ENCODE measurements at places on chromosomes 11 and 22.

DNA sequence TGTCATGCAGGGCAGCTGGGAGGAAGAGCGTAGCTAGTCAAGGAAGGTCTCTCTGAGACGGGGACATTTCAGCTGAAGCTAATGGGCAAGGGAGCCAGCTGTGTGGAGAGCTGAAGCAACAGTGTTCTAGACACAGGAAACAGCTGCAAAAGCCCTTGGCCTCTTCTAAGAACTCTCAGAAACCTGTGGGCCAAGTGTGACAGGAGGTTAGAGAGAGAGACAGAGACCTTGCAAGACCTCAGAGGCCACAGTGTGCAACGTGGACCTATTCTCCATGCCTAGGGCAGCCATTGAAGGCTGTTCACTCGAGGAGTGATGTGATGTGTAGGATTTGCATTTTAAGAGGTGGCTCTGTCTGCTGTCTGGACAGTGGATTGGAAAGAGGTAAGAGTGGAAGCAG lies 48.7 kb upstream of the TNRC6B start:
- no peak for DNase-seq

DNA sequence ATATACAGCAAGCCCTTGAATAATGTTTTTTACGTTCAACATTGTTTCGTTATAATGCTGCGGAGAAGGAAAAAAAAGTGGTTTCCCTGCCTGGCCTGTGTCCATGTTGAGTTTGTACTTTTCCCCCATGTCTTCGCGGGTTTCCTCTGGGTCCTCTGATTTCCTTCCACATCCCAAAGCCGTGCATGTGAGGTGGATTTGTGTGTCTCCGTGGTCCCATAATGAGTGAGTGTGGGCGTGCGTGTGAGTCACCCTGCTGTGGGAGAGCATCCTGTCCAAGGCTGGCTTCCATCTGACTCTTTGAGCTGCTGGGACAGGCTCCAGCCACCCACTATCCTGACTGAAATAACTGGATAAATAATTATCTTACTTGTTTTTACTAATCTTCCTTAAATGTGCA lies 29.6 kb upstream of the SNX19 start:
- DNase-seq: peak; percentile 28

DNA sequence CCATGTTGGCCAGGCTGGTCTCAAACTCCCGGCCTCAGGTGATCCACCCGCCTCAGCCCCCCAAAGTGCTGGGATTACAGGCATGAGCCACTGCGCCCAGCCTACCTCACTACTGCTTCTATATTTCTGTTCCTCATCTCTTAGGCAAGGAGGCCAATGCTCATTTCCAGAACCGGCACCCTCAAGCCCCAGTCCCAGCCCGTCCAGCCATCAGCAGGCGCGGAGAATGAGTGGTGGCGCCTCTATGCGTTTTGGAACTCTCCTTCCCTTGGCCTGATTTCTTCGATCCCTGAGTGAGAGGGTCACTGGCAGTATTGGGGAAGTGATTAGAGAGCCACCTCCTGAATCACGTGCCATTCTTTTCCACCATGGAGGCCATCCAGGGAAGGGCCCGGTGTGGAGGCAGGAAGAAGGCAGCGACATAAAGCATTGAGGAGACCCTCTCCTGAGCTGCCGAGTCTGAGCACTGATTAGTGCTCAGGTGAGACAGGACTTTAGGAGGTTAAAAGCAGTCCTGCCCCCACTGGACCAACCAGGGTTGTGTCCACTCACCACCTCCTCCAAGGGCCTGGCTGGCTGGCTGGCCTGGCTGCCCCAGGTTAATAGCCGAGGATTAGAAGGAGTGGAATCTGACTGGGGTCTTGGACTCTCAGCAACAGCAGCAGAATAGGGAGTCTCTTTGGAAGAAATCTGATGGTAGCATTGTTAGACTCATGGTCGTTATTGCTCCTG lies 8.7 kb downstream of the GRIK4 start:
- no peak for DNase-seq

DNA sequence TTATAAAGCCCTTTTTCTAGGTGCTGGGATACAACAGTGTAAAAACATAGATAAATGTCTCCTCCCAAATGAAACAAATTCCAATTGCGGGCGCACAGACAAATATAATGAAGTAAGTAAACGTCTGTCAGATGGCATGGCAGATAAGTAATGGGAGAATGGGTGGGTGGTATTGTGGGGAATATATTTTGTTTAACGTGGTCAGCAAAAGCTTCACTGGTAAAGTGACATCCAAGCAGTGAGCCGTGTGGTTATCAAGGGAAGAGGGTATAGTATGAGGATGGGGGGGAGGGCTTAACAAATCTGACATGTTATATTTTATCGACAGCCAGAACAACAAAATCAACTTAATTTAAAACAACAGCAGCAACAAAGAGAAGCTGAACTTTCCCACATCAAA lies 1.2 kb downstream of the SVIP start:
- peak; percentile 3 for DNase-seq

GRCh38 chr22:19722178-19722981 lies 959 bp upstream of the GP1BB start:
- DNase-seq: peak; percentile 45

DNA sequence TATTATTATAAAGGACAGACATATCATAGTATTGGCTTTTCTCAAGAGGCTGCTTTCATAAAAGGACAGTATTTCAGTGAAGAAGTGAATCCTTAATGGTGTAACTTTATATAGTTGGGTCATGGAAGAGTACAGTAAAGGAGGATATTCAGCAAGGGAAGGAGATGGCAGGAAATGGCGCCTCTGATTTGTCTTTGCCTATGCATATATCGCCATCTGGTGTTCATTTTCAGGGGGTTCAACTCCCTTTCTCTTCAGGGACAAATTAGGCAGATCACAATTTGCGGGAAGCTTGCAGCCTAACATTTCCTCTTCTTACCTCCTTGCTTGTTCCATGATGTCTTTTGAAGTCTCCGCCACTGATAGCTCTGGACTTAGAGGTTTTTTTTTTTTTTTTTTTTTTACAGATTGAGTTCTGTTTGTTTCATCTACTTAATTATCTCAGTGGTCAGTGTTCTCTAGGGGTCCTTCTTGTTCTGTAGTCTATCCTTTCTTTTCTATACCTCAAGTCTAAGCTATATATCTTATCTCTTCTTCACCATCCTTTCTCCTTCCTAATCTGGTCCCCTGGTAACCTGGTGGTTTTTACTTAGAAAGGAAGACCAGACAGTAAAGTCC lies 21.8 kb upstream of the RRM1 start:
- peak; percentile 77 for DNase-seq

DNA sequence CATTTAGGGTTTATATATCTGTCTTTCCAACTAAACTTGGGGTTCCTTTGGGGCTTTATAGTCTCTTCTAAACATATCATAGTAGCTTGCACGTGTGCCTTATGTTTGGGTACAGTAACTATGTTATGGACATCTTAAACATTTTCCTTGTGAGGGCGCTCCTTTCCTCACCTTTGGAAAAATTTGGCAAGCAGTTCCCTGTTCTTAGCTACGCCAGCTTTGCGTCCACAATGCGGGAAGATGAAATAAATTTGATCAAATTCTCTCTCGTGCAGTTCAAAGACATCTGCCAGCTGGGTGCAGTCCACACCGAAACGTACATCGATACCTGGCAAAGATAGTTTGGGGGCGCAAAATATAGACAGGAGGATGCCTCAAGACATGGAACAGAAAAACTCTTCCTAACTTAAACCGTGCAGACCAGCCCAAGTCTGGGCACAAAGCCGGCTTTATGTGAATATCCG lies 548 bp downstream of the FDXACB1 start:
- DNase-seq: peak; percentile 56

- no peak for DNase-seq
Measured at GRCh38 chr22:21014726-21015465, at the start of gene P2RX6. Gene P2RX6 (plus strand): TSS chr22:21015165. CDS start chr22:21015175, 10 bp downstream.

- DNase-seq: no peak
Measured at GRCh38 chr11:22193348-22194051, 615 bp downstream of the ANO5 start.

- DNase-seq: no peak
Measured at GRCh38 chr11:75527938-75528735, 2.4 kb upstream of the GDPD5 start.

- no peak for DNase-seq
Measured at GRCh38 chr11:38446336-38446735, 1848.3 kb upstream of the RAG2 start.

DNA sequence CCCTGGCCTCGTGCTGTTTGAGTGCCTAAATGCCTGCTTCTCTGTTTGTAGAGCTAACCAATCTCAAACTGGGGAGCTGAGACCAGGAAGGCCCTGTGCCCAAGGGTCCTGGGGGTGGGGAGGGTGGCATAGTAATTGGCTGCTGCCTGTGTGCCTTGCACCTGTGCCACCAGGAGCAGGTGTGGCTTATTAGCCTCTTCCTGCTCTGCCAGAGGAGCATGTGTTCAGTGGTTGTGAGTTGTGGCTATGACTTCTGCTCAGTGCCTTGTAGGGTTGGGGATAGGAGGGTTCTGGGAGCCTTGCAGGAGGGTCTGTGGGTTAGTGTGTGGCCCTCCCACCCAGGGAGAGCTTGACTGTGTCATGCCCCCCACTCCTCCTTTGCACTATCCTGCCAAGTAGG lies 109.2 kb downstream of the ZBTB16 start:
- no peak for DNase-seq

DNA sequence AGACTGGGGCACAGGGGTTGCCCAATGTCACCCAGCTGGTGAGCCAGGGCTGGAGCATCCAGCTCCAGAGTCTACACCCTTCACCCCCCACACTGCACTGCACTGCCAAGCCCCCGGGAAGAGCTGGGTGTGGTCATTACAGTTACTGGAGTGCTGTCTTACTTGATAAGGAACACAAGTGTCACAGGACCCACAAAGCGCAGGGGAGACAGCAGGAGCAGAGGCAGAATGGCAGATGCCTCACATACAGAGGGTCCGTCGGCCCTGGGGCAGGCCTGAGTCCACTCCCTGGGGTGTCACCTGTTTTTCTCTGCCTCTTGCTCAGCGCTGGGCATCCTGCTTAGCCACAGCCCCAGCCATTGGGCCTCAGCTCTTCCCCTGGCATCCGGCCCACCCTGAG lies 7.7 kb downstream of the IL2RB start:
- no peak for DNase-seq

- DNase-seq: no peak
Measured at GRCh38 chr11:92216789-92217188, 7.8 kb upstream of the FAT3 start.

DNA sequence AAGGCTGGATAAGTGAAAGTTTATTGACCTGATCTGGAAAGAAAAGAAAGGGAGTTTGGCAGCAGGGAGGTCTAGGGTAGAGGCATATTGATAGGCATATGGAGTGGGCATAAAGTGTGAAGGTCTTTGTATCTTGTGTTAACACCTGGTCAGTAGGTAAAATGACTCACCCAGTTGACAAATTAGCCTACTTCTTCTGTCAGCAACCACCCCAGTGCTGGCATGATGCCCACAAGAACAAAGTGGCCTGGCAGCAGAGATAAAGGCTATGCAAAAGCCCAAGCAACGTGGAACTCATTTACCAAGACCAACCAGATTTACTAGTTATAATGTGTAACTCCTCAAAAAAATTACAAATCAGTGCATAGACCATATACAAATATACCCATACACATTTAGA lies 4.9 kb downstream of the OR10A3 start:
- peak; percentile 10 for DNase-seq

- no peak for DNase-seq
Measured at GRCh38 chr11:85772695-85773094, 38.2 kb downstream of the SYTL2 start.

DNA sequence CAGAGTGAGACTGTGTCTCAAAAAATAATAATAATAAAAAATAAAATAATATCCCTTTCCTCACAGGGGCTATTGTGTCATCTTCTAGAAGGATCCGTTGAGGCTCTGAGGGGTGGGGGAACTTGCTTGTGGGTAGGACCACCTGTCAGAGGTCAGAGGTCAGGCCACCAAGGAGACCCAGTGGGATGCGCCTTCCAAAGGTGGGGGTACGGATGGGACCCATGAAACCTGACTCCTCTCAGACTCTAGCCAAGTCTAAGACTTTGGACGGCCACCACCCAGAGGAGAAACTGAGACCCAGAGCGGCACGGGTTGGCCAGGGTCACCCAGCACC lies 367 bp upstream of the MMP11 start:
- DNase-seq: no peak

DNA sequence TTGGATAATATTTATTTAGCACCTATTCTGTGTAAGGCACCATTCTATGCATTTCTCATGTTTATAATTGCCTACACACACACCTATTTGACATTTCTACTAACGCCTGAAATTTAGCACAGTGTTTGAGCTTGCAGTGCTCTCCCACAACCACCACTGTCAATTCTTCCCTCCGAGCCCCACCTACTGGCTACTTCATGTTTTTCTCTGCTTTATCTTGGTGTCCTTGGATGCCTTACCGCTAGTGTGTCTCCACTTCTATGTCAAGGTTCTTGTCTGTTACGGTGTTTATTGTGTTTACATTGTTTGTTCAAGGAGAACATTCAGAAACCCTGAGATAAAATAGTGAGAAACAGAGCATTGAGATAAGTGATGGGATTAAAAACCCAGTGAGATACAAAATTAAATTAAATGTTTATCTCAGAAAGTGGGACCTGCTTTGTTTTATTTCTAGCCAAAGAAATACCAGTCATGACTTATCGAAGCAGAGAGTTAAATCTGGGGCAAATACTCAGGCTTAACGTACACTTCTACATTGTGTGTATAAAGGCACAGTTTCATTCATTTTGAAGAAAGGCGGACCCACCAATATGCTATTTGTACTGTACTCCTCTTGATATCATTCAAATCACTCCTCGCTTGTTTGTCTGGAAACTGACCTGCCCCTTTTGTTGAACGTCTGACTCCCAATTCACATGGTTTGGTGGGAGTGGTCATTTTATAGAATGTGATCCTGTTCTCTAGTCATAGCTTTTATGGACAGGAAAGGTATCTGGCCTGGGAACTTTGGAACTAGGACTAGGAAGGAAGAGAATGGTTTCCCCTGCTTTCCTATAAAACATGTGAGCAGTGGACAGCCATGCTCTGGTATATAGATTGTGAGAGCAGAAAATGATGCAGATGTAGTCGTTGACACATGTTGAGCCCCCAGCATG lies 39.2 kb upstream of the SLC36A4 start:
- DNase-seq: peak; percentile 60

DNA sequence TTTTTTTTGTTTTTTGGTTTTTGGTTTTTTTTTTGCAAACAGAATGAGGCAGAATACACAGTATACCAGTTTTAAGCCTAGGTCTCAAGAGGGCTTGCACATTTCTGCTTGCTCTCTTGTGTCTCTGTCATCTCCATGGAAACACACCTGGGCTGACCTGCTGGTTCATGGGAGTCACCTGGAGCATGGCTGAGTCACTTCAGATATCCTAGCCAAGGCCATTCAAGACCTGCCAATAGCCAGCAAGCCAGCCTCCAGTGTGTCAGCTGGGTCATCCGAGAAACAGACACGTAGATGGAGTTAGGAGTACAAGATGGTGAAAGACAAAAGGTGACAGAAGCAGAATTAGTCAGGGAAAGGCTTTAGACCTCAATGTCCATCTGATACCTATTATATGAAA lies 124.2 kb upstream of the SEZ6L start:
- DNase-seq: no peak

DNA sequence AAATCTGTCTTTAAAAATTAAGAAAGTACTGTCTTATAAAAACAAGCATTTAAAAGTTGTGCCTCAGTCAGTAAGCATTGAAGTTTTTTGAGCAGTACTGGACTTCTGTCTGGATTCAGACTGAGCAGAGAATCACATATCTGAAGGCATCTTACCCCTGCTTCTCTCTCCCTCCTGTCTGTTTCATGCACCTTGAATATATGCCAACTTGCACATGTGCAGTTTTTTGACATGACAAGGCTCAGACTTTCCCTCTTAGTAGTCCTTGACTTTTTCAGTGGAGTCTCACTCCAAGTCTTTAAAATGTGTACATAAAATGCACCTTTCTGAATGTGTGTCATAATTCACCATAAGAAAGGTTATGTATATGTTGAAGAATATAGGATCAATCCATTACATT lies 19.8 kb downstream of the SPECC1L start:
- DNase-seq: no peak

- DNase-seq: peak; percentile 71
Measured at GRCh38 chr11:69094111-69094914, 45.6 kb downstream of the TPCN2 start.

All from SW480 (cell line).